Naive thymus-derived CD4-positive, alpha-beta T cell (primary cell): ENCODE measurements at places on chromosomes 5 and 9.

DNA sequence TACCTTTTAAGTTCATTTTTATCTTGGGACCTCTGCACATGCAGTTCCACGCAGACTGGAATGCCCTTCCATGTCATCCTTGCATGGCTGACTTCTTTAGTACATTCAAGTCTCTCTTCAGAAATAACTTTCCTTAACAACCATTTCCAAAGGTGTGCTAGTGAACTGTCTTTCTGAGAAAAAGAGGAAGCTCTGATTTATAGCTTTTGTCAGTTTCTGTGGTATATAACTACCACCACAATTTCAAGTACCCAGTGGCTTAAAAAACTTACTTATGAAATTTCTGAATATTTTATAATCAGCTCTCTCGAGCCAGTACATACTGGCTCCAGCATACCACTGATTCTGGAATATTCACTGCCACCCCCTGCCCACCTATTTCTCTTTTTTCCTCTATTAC is 1613.8 kb downstream of the MAT2B start:
- no peak for DNase-seq

DNA sequence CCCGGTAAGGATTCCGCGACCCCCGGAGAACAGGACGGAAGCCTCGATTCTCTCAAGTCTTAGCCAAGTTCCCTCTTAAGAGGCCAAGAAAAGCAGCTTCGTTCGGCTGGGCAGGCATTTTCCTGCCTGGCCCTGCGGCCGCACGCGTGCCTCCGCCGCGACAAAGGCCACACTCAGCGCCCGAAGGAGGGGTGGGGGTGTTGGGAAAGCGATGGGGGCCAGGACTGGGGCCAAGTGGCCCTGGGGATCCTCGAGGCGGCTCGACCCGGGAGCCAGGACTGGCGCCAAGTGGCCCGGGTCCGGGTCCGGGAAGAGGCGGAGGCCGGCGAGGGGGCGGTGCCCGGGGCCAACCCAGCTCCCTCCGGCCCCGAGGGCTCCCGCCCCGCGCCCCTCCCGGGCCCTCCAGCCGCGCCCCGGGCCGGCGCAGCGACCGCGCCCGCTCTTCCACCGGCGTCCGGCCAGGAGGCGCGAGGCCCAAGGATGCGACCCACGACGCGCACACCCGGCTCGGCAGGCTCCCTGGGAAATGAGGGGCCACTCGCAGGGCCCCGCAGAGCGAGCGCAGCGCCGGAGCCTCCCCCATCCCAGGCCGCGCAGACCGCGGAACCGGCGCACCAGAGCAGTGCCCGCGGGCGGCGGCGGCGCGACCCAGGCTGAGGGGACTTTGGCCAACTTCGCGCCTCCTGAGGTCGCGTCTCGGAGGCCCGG is 756 bp downstream of the VAV2 start:
- no peak for DNase-seq

DNA sequence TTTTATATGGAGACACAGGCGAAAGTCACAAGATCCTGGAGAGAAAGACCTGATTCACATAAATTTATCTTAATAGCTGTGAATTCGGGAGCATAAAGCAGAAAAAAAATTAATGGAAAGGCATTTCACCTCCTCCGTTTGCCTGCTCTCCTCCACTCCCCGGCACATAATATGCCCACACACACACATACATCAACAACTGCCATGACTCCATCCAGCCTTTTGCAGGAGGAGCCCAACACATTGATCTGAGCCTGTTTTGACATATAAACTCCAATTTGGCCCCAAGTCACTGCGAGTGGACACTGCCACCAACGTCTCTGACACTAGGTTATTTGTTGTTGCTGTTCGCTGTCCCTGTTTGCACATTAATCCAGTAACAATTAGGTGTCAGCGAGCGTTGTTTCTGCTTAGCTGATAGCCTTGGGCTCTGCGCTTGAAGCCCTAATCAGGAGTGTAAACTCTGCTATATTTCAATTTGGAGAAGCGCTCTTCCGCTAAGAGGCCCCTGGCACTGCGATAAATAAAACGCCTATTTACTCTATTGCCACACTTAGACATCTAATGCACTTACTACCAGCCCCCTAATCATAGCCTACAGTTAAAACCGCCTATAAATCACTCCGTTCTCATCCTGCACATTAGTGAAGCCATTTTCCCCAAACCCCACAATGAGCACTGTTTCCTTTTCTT is 195.8 kb upstream of the TBCA start:
- no peak for DNase-seq

- peak; percentile 11 for DNase-seq
Measured at GRCh38 chr5:179120951-179121666, 60.9 kb downstream of the ZNF354C start.

GRCh38 chr9:107733523-107733894 is 243.9 kb upstream of the KLF4 start:
- DNase-seq, result no peak

GRCh38 chr9:109310486-109310901 is 10.4 kb downstream of the EPB41L4B start:
- no peak for DNase-seq

- no peak for DNase-seq
Measured at GRCh38 chr9:7770111-7770510, 29.5 kb downstream of the DMAC1 start.
